ENCODE measurements at places on chromosomes 3 and 15. TPM values are rescaled to one million over a fixed set of nuclear protein-coding genes. Genes with fewer than 3 reads are reported as not detected.

DNA sequence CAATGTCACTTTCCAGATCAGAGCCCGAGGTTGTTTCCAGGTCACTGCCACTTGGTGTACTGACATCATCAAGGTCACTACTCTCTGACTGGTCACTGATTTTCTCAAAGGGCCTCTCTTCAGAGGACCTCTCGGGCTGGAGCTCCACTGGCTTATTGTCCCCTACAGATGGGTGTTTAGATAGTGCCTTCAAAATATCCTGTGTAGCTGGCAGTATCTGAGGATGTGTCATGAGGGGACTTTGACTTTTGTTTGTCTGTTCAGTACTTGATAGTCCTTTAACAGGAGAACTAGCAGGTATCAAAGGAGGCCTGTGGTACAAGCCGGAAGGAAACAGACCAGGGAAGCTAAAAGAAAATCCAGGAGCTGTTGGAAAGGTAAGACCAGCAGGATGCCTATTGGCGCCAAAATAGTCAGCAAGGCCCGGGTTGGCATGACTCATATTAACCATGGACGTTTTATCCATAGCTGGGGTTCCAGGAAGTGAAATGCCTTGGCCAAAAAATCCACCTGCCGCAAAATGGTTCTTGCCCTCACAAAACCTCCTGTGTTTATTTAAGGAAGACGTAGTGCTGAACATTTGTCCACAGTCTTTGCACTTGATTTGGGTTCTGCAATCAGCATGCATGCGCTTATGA is 547.3 kb downstream of the MECOM start:
- no peak overlapping the region for H3K4me3 ChIP-seq
- no peak for DNase-seq
- H3K27me3 ChIP-seq: no peaks in the 10 kb centered on the region
- no peaks in the 10 kb centered on the region for H3K36me3 ChIP-seq
- no peaks in the 10 kb centered on the region for H3K4me1 ChIP-seq

DNA sequence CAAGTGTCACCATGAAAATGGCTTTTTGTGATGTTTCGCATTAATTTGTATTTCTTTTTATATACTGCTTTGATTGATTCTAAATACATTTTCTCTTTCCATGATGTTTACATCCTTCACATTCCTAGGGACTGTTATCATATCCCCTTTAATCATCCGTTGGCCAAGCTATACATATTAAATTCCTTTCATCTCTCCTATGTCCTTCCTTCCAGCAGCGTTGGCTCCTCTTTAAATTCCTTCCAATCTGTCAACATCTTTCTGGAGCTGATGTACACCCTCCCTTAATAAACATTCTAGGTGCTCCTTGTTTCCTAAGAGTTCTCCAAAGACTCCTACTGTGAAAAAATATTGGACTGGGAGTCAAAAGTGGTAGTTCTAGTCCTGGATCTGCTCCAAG is 87.8 kb downstream of the IGF2BP2 start:
- no peak for DNase-seq
- H3K4me1 ChIP-seq: no peaks in the 10 kb centered on the region
- no peaks in the 10 kb centered on the region for H3K27me3 ChIP-seq
- no peak overlapping the region for H3K4me3 ChIP-seq

GRCh38 chr3:134072881-134073582 is 43.3 kb upstream of the SLCO2A1 start:
- no peak overlapping the region for H3K27ac ChIP-seq
- no peaks in the 10 kb centered on the region for H3K27me3 ChIP-seq
- no peaks in the 10 kb centered on the region for H3K4me1 ChIP-seq
- no peak overlapping the region for H3K4me3 ChIP-seq
- no peaks in the 10 kb centered on the region for H3K36me3 ChIP-seq

- no peak for DNase-seq
- H3K27me3 ChIP-seq: no peaks in the 10 kb centered on the region
- no peak overlapping the region for H3K27ac ChIP-seq
- no peaks in the 10 kb centered on the region for H3K4me1 ChIP-seq
Observed at GRCh38 chr15:30670056-30670455, 44.1 kb downstream of the ARHGAP11B start.

Gene DPH6
- 37.2 TPM for total RNA-seq

Gene TM4SF1
- 24.9 TPM for total RNA-seq

DNA sequence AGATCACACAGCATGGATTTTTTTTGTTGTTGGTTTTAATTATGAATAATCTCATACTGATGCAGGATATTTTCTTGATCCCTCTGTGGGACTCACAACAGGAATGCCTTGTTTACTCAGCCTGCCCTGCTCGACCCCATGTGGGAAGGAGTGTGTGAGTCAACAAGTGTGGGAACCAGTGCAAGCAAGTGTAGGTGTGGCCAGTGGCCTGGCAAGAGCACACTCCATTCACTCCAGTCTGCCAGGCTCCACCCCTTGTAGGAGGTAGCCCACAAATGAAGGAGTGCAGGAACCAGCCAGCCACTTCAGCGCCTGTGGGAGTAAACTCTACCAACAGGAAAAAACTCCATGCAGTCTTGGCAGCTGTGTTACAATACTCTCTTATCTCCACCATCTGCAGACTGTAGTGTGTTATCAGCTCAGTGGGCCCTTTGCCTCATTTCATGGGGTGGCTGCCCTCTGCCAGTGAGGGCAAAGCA is 393.6 kb downstream of the OTOL1 start:
- no peaks in the 10 kb centered on the region for H3K27me3 ChIP-seq
- H3K27ac ChIP-seq: no peak overlapping the region
- no peak for DNase-seq
- H3K4me1 ChIP-seq: no peaks in the 10 kb centered on the region

DNA sequence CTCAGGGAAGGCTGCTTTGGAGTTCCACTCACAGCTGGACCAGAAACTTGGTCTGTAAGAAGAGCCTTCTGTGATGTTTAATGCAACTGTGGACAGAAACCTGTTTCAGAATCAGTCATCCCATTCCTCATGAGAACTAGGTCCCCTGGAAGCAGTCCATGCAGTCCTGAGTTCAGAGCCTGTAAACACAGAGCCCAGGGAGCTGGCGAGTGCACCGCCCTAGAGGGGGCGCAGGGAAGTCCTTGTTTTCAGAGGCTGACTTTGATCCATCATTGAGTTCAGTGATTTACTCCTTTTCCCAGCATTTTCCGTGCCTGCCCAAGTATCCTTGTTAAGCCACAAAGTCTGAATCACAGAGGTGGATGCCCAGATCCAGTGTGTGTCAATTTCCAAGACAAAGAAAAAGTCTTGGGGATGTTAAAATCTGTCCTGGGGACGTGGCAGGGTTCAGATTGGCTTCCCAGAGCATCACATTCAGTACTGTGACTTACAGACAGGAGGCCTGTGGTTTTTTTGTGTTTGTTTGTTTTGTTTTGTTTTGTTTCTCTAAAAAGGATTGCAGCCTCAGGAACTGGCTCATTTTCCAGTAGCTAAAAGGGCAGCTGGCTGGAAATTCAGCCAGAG is 9.8 kb upstream of the TXNRD3 start:
- no peaks in the 10 kb centered on the region for H3K36me3 ChIP-seq
- no peaks in the 10 kb centered on the region for H3K27me3 ChIP-seq
- no peak overlapping the region for H3K27ac ChIP-seq
- DNase-seq: no peak
- H3K4me3 ChIP-seq: no peak overlapping the region
- no peaks in the 10 kb centered on the region for H3K4me1 ChIP-seq

DNA sequence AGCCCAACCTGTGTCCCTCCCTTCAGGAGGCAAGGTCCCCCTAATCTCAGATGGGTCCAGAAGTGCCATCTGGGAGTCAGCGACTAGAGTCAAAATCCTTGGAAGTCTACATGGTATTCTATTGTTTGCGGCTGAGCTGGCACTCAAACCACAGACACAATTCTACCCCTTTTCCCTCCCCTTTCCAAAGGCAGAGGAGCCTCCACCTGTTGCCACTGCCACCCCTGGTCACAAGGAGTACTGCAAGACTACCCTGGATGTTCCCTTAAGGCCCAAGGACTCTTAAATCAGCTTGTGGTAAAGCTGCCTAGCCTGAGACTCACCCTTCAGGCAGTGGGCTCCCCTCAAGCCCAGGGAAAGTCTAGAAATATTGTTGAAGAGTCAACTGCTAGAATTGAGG is 4.3 kb upstream of the OR5H6 start:
- no peak overlapping the region for H3K27ac ChIP-seq
- no peaks in the 10 kb centered on the region for H3K27me3 ChIP-seq
- H3K4me1 ChIP-seq: no peaks in the 10 kb centered on the region
- no peak for DNase-seq
- no peaks in the 10 kb centered on the region for H3K36me3 ChIP-seq

- H3K27me3 ChIP-seq: no peaks in the 10 kb centered on the region
- H3K27ac ChIP-seq: no peak overlapping the region
- DNase-seq: no peak
Observed at GRCh38 chr3:15585111-15585845, 16.1 kb downstream of the HACL1 start.
